ENCODE measurements at places on chromosomes 12 and 14.
A peak's percentile ranks its signal among the peaks of the same experiment; 100 is the strongest.

GRCh38 chr12:121626853-121627640 lies 717 bp downstream of the ORAI1 start:
- peak; percentile 82 for DNase-seq

GRCh38 chr12:99505805-99506204 lies 141.7 kb upstream of the GARIN6 start:
- no peak for DNase-seq

GRCh38 chr12:103348935-103349334 lies 146.8 kb downstream of the C12orf42 start:
- DNase-seq, result no peak

- DNase-seq, result no peak
Measured at GRCh38 chr12:131592972-131593371, 117.9 kb upstream of the SFSWAP start.

GRCh38 chr12:111359231-111359913 lies 9.5 kb downstream of the PHETA1 start:
- DNase-seq, result no peak

- DNase-seq, result no peak
Measured at GRCh38 chr14:102510616-102511520, 1.3 kb upstream of the ANKRD9 start.

GRCh38 chr12:6460751-6461371 lies 9.0 kb downstream of the TAPBPL start:
- peak; percentile 52 for DNase-seq

DNA sequence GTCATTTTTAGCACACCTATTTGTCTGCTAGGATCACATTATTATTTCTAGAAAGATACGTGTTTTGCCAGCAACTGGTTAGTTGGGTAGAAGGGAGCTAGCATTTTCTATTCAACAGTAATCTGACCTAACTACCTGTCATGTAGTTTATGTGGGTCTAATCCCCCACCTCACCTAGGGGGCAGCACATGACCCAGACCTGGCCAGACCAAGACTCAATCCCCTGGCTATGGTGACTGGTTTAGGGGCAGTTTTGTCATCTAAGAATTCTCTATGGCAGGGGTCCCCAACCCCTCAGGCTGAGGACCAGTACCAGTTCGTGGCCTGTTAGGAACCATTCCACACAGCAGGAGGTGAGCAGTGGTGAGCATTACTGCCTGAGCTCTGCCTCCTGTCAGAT lies 29.5 kb upstream of the EVL start:
- no peak for DNase-seq

GRCh38 chr14:94728950-94729349 lies 41.0 kb downstream of the GSC start:
- DNase-seq, result no peak

GRCh38 chr14:68264260-68264569 lies 444.6 kb downstream of the RAD51B start:
- no peak for DNase-seq

- DNase-seq, result no peak
Measured at GRCh38 chr12:57370696-57371095, 60.1 kb downstream of the R3HDM2 start.

GRCh38 chr12:57734591-57734990 lies 4.0 kb downstream of the AGAP2 start:
- DNase-seq, result no peak

DNA sequence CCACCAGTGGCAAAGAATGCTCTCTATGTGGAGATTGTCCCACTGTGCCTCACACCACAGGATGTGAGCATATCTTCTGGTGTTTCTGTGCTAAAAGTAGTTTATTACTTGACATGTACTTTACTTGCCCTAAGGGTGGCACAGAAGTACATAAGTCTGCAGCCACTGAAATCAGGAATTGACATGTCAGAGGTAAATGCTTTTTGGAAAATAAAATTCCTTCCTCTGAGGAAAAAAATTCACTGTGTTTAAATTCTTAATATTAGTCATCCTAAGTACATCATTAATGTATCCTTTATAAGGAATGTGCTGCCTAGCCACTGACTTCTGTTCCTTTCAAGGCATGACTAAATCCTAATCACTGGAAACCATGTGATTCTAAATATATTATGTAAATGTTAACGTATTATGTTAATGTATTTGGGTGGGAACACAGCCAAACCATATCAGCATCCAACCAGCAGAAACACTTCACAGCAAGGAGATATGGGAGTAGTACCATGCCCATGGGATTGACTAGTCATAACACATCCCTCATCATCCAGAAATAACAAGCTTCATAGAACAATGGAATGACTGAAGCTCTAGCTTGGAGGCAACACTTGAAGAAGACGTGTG lies 239.7 kb upstream of the PPFIA2 start:
- DNase-seq, result no peak

- DNase-seq, result no peak
Measured at GRCh38 chr14:68922201-68922621, 56.9 kb downstream of the ACTN1 start.

GRCh38 chr14:37776791-37777499 lies 181.5 kb downstream of the TTC6 start:
- DNase-seq, result no peak

GRCh38 chr14:85218982-85219381 lies 311.0 kb upstream of the FLRT2 start:
- no peak for DNase-seq

GRCh38 chr12:113939867-113940266 lies 26.3 kb downstream of the RBM19 start:
- DNase-seq, result no peak

GRCh38 chr14:100058777-100059437 lies 6.3 kb upstream of the EVL start:
- no peak for DNase-seq

- no peak for DNase-seq
Measured at GRCh38 chr14:99387880-99388279, 92.8 kb downstream of the SETD3 start.

DNA sequence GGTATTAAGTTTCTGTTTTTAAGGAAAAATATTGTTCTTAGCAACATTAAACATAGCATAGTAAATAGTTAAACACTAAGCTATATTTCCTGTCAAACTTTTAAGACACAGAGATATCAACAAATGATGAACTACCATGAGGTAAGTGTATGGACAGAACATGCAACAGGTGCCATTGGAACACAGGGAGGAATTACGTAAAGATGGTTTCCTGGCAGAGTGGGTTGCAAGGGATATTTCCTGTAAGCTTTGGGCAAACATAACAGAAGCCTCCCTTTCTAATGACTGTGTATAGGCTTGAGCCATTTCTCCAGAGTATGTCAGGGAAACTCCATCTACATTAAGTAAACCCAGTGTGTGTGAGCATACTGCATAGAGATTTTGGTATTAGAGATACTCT lies 31.7 kb upstream of the HELB start:
- DNase-seq, result no peak

GRCh38 chr12:65826353-65827171 lies 2.3 kb downstream of the HMGA2 start:
- no peak for DNase-seq

GRCh38 chr12:730550-730949 lies 21.8 kb upstream of the WNK1 start:
- DNase-seq, result no peak

- no peak for DNase-seq
Measured at GRCh38 chr12:1822699-1823098, 2.3 kb downstream of the LRTM2 start.

GRCh38 chr12:129563266-129563665 lies 340.6 kb downstream of the TMEM132D start:
- no peak for DNase-seq

- no peak for DNase-seq
Measured at GRCh38 chr12:80593766-80594165, 113.7 kb upstream of the MYF6 start.

DNA sequence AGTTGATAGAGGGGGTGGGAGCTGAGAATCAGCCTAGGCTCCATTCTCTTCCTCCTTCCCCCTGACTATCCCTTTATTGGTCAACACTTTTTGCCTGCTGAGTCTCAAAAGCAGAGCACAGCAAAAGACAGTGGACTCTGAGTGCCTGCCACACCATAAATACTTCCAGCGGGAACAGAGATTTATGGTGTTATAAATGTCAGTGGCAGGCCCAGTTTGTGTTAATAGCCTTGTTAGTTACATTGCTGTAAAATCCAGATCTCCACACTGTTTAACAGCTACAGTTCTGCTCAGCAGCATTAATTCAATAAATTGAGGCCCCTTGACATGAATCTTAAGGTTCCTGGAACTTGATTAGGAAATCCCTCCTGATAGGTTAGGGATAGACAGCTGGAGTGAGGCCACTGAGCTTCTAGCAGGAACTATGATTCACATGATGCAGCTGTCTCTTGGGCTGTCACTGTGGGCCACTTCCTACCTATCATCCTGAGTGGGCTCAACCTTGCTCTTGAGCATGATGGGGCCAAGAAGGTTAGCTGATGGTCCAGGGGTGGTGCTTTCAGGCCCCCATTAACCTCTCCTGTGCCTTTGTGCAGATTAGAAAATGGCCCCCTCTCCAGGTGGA lies 295.2 kb upstream of the SRRM4 start:
- no peak for DNase-seq

DNA sequence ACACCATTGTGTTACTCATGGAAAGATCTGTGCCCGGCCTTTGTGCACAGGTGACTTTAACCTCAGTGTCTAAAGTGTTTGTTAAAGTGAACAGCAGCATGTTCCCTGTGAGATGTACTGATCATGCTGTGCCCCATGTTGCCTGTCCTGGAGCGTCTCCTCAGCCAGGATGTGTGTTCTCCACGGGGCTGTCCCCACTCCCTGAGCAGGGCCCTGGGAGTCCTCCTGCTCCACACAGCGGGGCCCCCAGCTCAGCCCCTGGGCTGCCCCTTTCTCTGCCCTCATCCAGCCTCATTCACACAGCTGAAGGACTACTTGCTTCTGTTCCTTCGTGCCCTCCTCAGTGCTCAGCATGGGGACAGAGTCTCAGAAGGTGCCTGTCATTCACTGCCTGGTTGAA lies 131.5 kb downstream of the SLC38A6 start:
- no peak for DNase-seq

DNA sequence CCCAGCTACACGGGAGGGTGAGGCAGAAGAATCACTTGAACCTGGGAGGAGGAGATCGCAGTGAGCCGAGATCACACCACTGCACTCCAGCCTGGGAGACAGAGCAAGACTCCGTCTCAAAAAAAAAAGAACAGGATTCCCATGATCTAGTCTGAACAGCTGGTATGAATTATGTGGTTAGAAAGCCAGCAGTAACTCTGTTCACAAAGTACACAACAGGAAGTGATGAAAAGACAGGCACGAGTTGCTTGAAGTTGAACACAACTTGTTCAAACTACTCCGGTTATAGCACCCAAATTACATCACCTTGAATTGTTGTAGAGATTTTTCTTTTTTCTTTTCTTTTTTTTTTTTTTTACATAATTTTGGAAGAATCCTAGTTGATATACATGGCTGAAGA lies 238.8 kb upstream of the RGS6 start:
- no peak for DNase-seq

DNA sequence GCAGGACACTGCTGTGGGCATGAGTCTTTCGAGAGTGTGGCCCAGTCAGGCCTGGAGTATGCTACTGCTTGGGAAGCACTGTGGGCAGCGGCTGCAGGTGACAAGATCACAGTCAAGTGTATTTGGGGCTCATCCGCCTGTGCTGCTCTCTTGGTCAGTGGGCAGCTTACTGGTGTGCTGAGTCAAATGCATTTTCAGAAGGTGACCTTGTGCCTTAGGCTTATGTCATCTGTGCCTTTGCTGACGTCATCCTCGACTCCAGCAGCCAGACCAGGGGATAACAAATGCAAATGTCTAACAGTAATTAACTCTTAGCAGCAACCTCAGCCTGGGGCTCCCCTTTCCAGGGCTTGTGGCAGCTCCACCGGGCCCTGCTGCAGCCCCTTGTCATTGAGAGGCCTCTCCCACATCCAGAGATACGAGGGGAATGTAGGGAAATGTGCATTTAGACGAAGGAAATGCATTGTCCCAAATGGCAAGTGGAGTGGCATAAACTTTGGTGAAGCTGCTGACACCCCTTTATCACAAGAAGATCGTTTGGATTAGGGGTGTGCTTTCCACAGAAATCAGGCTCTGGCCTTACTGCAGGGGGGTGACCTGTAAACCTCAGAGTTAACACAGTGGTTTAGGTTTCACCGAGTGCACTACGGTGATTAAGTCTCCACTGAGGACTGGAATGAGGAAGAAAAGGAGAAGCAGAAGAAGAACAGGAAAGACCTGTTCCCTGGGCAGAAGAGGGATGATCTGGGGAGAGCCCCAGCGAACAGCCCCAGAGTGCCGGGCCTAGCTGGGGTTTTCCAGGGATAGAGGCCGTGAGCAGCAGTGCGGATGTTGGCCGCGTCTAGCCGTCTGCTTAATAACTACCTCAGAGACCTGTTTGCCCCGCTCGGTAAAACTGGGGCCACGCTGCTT lies 39.7 kb downstream of the PSMA6 start:
- DNase-seq, result no peak

DNA sequence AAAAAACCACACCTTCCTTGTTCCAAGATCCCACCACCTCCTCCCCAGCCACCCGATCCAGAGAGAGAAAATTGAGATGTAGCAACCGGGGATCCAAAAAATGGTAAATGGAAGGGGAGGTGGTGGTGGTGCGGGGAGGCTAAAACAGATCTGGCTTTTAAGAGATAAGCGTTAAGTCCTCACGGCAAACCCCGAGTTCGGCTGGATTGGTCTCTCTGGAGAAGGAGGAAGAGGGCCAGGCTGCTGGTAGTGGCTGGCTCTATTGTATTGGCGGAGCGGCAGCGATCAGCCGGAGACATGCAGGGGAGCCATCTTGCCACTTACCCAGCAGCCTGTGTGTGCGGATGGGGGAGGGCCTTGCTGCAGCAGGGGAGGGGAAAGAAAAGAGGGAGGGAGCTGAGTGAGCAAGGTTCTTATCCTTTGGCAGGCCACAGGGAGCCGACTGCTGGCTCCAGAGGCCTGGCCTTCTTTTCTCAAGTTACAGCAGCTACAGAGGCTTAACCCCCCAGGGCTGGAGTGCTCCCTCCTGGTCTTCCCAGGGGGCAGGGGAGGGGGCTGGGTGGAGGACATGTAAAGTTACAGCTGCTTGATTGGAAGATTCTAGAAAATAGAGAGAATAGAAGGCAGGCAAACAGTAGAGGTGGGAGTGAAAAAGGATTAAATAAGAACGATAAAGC lies 14.1 kb upstream of the CDH24 start:
- peak; percentile 72 for DNase-seq

DNA sequence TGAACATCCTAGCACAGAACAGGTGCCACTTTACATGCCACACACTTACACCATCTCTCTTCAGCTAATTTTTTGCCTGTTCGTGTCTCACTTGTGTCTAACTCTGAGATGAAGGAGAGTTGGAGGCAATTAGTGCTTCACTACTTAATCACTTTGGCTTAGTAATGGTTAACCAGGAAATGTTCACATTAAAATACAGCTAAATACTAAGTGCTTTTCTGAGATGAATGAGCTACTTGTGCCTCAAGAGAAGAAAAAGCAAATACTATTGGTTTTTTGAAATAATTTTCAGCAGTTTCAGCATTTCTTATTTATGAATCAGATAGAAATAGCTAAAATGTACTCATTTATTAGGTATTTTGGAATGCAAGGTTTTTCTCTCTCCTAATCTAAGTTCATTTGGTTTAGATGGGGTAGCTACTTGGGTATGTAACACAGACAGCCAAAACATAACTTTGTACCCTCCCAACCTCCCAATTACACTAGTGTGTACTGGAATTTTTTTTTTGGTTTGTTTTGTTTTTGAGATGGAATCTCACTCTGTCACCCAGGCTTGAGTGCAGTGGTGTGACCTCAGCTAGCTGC lies 1474.1 kb upstream of the SEL1L start:
- DNase-seq, result no peak

Data from central memory CD4-positive, alpha-beta T cell (primary cell).